Caudate nucleus (tissue), 63 donors: ENCODE measurements at places on chromosomes 1 and 21.

GRCh38 chr1:43388613-43389012 lies 987 bp downstream of the MED8 start:
- DNase-seq, result no peak

DNA sequence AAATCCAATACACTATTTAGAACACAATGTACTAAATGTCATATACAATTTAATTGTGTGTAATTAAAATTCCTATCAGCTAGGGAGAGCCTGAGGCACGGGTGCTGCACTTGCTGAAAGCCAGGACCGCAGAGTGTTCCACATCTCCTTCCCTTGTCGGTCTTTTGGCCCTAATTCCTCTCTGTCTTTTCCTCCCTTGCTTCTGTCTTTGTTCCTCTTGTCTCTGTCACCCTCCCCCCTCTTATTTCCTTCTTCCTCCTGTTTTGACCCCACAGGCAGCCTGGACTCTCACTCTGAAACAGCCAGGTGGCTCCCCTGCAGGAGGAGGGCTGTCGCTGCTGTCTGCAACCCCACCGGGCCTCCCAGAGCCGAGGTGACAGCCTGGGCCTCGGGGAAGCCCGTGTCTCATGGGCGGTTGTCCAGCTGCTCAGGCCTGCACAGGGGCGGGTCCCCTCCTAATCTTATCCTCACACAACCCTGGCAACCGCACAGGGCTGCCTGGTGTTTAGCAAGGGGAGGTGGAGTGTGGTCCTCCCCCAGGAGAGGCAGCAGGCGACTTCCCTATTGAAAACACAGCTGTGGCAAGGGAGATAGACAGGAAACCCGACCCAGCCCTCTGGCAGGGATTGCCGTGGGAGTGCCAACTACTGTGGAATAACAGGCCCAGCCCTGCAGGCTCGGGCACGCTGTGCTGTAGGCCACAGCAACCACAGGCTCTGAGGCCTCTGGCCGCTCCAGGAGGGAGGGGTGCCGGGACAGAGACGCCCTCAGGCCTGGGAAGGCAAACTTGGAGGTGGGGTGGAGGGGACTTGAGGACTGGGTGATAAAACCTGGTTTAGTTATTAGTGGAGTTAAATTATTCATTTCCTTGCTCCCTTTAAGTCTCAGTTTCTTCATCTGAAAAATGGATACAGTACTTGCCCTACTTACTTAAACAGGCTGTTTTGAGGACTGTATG lies 68.8 kb upstream of the WDR26 start:
- DNase-seq, result peak; percentile 59

- DNase-seq, result peak; percentile 53
Observed at GRCh38 chr1:110003747-110004428, 19.3 kb downstream of the AHCYL1 start.

DNA sequence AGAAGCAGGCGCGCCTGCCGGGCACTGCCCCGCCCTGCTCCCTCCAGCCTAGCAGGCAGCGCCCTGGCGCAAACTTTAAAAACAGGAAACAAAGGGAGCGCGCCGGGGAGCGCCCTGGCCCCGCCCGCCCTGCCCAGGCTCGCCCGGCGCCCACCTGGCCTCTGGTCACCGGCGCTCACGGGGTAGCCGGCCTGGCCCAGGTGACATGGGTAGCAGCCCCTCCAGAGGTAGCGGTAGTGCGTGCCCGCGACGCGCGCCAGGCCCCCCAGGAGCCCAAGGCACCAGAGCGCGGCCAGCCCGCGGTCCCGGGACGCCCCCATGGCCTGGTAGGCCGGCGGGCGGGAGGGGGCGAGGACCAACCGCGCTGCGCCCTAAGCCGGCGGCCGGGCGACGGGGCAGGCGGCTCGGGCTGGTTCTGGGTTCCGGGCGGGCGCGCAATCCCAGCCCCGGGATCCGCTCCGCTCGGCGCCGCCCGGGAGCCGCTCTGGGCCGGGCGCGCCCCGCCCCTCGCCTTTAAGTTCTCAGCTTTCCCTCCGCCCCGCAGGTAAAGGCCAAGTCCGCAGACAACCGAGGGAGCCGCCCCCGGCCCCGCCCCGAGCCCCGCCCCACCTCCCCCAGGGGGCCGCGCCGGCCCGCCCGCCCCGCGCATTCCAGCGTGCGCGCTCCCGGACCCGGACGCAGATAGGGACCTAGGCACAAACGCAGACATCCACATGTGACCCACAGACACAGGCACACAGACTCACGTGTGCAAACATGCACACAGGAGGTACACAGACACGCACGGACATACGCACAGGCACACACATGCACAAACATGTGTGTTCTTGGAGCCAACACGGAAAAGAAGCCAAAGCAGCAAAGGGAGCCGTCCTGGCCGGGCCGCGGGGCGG lies 76.7 kb downstream of the ARHGEF16 start:
- peak; percentile 35 for DNase-seq

DNA sequence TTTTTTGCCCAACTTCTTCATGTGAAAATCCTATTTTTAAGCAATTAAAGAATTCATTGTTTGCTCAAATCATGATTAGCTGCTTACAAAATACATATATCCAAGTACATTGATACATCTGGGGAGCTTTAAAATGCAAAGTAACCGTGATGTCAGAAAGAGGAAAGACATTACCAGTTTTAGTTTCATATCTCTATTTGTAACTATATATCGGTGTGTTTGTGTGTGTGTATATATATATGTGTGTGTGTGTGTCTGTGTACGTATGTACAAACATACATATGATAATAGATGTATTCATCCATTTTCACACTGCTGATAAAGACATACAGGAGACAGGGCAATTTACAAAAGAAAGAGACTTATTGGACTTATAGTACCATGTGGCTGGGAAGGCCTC lies 310.1 kb downstream of the DPYD start:
- DNase-seq, result no peak

- no peak for DNase-seq
Observed at GRCh38 chr1:33394770-33395169, 36.1 kb downstream of the PHC2 start.

DNA sequence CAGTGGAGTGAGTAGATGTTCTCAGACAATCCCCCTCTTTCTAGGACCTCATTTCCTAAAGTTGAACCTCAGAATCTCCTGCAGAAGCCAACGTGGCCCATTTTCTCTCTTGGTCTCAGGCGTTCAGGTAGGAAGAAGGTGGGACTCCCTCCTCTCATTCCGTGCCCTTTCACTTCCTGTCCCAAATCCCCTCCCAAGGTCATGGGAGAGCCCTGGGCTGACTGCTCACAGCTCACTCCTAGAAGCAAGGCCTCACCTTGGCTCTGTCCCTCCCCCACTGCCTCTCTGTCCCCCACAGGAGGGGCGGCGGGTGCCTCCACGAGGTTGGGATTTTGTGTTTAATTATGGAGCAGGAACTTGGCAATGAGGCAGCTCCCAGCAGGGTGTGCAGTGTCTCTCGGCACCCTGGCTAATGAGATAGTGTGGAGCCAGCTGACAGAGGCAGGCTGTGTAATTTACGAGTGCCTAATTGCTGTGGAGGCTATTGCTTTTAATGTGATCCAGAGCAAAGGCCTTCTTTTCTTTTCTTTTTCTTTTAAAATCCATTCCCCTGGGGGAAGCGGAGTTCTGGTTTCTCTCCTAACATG lies 9.1 kb upstream of the CDK18 start:
- DNase-seq, result no peak

DNA sequence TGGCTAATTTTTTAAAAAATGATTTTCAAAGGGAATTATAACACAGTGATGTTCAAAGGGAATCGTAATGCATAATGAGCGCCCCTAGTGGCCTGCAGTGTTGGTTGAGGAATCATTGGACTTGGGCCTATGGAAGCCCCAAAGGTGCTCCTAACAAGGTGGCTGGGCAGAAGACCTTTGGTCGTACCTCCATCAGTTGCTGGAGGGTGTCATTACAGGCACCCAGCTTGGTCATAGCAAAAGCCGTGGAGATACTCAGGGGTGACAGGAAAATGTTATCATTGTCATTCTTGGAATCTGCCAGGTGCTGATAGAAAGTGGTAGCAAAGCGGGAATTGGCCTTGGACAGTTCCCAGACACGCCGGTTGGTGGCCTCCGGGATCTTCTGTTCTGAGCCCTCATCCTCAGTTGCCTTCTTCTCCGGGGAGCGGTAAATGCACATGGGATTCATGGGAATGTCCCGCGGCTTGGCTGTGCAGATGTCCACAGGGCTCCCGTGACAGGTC lies 2.7 kb downstream of the SERPINC1 start:
- DNase-seq, result no peak

- no peak for DNase-seq
Observed at GRCh38 chr1:156090138-156090839, 8.0 kb upstream of the MEX3A start.

- no peak for DNase-seq
Observed at GRCh38 chr21:43369124-43369523, 57.8 kb downstream of the SIK1 start.

DNA sequence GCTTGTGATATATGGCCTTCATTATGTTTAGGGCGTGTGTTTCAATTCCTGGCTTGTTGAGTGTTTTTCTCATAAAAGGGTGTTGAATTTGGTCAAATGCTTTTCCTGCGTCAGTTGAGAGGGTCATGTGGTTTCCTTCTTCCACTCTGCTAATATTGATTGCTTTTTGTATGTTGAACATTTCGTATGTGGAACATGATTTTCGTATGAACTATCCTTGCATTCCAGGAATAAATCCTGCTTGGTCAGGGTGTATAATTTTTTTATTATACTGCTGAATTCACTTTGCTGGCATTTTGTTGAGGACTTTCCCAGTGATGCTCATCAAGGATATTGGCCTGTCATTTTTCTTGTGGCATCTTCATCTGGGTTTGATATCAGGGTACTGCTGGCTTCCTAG lies 4.7 kb upstream of the ATAD3A start:
- DNase-seq, result no peak

- no peak for DNase-seq
Observed at GRCh38 chr1:197510691-197511378, 242.8 kb downstream of the CRB1 start.

- DNase-seq, result peak; percentile 50
Observed at GRCh38 chr1:213982672-213983492, 4.9 kb upstream of the PROX1 start.

DNA sequence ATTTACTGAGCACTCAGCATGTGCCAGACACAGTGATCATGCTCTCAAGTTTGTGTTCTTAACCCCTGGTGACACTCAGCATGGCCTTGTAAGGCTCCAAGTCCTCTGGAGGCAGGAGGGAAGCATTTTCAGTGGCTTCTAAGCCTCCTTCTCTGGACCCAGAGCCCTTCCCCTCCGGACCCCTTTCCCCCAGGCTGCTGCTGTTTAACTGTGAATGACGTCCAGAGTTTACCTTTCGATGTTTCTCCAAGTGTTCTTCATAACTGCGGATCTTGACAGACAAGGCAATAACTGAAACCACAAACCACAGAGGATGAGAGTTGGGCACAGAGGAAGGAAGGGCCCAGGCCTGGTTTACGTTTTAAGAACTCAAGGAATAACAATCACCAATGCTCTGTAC lies 6.5 kb downstream of the MRPS15 start:
- no peak for DNase-seq

GRCh38 chr1:100249155-100249536 lies 488 bp downstream of the DBT start:
- DNase-seq, result no peak

DNA sequence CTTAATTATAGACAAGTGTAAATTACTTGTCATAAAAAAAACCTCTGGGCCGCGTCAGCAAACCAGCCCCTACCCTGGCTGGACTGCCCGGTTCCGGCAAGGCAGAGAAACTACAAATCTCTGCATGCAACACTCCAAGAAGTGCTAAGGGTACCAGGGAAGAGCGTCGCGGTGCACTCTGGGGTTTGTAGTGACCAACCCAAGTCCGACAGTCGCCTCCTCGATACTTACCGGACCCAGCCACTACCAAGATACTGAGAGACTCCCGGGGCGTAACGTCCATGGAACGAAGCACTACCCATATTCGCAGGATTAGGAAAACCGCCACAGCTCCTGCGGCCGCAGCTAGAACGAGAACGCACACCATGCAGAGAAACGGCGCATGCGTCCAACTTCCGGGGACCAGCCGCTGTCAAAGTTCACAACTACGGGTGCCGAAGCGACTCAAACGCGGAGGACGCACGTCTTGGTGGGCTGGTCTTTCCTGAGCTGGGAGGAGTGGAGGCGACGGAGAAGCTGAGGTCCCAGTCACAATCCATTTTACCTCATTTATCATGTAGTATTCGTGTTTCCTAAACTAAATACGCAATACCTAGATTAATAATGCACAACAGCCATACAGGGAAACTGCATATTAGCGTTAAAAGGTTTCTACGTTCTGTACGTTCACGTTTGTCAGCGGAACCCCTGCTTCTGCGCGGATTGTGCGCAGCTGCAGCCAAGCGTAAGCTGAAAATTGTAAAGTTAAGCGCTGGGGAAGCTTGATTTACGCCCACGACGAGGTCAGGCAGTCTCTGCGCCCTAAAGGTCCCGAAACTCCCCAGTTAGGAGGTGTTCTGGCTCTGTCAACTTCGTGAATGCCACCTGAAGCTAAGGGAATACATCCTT lies at the start of gene ALG14:
ALG14 (minus strand) TSS at position 420 of the 888 bp plus-strand sequence; CDS start at position 367, 53 bp downstream.
- peak; percentile 90 for DNase-seq

DNA sequence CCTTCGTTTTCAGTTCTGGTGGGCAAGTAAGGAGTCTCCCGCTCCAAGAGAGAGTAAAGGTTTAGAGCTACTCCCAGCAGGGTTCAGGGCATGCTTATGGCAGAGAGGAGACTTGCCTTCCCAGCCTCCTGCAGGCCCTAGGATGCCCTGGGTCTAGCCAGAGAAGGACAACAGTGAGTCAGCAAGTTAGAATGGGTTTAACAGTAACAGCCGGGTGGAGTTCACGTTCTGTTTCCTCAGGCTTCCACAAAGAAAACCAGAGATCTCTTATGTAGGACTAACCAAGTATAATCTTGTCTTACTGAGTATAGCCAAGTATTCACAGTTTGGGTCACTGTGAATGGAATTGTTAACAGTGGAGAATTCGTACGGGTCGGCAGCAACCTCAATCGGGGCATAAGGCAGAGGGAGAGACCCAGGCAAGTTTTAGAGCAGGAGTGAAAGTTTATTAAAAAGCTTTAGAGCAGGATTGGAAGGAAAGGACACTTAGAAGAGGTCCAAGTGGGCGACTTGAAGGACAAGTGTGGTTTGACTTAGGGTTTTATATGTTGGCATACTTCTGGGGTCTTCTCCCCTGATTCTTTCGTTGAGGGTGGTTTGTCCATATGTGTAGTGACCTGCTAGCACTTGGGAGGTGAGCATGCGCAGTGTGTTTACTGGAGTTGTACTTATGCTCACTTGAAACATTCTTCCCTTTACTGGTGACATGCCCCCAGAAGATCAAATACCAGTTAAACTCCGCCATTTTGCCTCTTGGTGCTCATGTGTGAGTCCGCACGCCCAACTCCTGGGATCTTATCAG lies 4.5 kb downstream of the OVAAL start:
- no peak for DNase-seq

- DNase-seq, result no peak
Observed at GRCh38 chr1:223730479-223731132, 18.3 kb downstream of the CAPN2 start.

GRCh38 chr1:150765296-150765976 lies at the start of gene CTSS:
Gene CTSS (minus strand): TSS chr1:150765778. CDS start chr1:150764763, 1,015 bp downstream.
- no peak for DNase-seq

- no peak for DNase-seq
Observed at GRCh38 chr1:64231153-64231552, 27.7 kb downstream of the UBE2U start.

DNA sequence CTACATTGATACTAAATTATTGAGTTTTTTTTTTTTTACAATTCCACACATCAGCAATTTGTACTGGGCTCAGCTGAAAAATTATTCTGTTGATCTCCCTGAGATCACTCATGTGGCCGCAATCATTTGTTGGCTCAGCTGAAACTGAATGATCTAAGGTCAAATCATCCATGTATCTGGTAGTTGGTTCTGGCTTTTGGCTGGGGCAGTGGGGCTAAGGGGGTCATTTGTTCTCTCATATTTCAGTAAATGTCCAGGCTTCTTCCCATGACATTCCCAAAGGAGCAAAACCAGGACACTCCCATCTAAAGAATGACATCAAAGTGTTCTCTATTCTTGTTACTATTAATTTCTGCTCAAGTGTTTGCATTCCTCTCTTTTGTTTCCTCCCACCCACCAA lies 806.7 kb upstream of the ADGRL2 start:
- no peak for DNase-seq
